Prostate gland (tissue), 2 donors: ENCODE measurements at places on chromosomes 11 and 22. TPM values are rescaled to one million over a fixed set of nuclear protein-coding genes. Genes with fewer than 3 reads are reported as not detected.
A peak's percentile ranks its signal among the peaks of the same experiment; 100 is the strongest.

Gene SNX32
- total RNA-seq, result not detected

DNA sequence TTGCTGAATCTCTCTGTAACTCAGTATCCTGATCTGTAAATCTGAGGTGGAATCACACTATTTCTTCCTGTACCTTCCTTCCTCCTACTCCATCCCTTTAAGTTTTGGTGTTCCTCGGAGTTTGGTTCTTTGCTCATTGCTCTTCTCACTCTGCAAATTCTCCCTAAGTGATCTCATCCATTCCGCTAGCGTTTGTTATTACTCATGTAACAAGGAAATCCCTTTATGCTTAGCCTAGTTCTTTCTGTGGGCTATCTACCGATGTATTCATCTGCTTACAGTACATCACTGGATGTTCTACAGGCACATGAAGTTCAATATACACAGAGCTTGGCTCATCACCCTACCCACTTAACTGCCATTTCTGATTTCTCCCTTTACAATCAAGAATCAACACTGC is 1.6 kb upstream of the CEP295 start:
- no peak for DNase-seq

DNA sequence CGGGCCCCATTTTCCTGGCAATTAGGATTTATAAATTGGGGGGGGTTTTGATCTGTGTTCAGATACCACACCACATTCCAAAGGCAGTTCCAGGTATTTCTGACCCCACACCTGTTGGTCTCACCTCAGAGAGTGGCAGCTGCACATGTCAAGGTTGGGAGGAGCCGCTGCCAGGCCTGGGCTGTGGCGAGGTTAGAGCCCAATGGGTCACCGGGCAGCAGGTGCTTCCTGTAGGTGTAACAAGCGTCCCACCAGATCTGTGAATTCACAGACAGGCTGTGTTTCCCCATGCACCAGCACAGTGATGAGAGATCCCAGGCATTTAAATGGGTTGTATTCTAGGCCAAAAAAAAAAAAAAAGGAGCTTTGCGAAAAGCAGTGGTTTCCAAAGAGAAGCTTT is 58.6 kb downstream of the CABIN1 start:
- DNase-seq, result no peak

GRCh38 chr11:5223146-5223545 is 3.7 kb downstream of the HBB start:
- DNase-seq, result no peak

DNA sequence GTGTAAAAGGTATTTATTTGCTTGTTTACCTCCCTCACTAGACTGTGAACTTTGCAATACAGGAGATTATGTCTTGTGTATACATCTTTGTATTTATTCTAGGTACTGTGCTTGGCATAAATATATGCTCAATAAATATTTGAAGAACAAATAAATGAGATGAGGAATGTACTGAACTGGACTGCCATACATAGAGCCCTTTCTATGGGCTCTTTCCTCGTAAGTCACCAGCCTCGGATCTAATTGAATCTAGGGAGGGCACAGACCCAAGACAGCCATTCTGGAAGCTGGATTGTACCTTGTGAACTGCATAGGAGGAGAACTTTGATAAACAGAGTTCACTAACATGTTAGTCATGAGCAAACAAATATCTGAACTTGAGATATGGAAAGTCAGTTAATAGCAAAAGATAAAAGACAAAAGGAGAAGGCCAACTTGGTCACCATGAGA is 503.9 kb downstream of the INSC start:
- peak; percentile 56 for DNase-seq
